Activated T-helper 1 cell treated with anti-CD3 and anti-CD28 coated beads, Interleukin-2, amount 50 U/mL, for 16 hours (primary cell): ENCODE measurements at places on chromosomes 4 and X.

DNA sequence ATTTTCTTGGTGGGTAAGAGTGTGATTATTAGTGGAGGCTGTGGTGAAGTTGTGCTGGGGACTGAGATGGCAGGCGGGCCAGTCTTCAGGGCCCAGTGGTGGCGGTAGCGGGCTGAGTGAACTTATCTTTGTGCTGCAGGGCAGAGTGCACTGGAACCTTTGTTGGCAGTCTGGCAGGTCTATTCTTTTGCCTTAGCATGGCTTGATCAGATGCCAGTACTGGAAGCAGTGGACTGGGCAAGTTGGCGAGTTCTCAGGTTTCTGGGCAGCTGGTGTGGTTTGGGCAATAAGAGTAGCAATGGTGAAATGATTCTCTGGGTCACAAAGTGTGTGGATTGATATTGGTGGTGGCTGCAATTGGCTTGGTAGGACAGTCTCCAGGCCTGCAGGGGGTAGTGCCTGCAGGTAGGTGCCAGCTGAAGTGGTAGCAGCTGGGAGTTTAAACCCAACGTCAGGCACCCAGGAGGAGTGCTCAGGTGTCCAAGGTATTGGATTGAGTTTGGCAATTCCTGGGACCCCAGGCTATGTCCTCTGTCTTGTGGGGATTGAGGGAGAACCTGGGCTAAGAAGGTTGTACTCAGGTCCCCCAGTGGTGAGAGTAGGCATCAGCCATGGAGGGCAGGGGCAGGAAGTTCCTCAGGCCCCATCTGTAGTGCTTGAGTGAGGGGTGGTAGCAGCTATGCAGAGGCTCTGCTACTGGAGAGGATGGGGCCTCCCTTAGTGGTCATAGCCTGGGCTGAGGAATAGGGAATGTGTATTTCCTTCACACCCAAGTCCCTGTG lies 34.9 kb upstream of the SLC25A14 start:
- no peak for DNase-seq

DNA sequence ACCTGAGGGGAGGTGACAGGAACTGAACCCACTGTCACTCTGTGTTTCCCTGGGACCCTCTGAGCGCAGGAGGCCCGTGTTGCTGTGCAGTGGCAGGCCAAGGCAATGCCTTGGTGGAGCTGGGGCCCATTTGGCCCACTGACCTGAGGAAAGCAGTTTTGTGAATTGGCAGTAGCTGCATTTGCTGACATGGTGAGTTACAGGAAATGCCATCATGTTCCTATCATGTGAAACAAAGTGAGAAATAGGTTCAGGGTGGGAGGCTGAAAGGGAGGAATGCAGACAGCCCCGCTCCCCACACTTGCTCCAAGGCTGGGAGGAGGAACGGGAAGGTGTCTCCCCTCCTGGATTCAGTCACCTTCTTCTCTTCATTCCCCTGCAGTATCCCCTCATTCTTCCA lies 146.1 kb downstream of the PTTG2 start:
- no peak for DNase-seq

GRCh38 chrX:41449615-41450014 lies 2.5 kb downstream of the NYX start:
- DNase-seq: no peak

DNA sequence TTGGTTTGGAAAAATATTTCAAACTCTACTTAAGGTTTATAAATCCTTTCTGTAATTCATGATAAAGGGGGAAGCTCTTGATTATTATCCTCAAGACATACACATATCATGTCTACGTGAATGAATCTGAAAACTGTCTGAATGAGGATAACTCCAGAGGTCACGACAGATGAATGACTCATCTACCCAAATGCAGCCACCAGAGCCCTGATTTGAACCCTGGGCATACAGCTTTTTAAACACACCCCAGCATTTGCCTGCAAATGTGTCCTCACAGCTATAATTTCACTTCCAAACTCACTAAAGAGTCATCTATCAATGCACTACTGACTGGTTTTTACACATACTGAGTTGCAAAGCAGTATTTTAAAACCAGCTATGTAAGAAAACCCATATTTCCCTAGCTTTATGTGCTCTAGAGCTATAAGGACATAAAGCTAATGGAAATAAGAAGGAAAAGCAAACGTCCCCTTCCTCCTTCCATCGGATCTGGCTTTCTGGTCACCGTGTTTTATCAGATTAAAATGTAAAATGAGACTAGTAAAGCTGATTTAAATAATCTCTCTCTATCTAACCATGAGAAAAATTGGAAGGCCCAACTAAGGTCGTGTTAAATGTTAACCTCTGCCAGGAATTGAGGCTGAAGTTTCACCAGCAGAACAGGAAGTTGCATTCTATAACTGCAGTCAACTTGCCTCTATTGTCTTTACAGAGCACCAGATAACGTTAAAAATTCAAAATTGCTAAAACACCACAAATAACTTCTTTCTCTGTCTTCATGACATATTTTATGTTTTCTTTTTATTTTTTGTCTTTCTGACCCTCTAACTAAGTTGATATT lies 63.1 kb upstream of the SPP1 start:
- DNase-seq: no peak
